Heart right ventricle (tissue), 16 donors: ENCODE measurements at places on chromosomes 11 and 22. TPM values are rescaled to one million over a fixed set of nuclear protein-coding genes. Genes with fewer than 3 reads are reported as not detected.

PANX3 gene
- total RNA-seq, result not detected

ZFTA gene
- total RNA-seq, result 6.9 TPM

NEFH gene
- total RNA-seq, result not detected

OR5D18 gene
- total RNA-seq, result not detected

ZNF215 gene
- total RNA-seq, result 0.30 TPM

ZBTB44 gene
- 41.2 TPM for total RNA-seq

- no peak overlapping the region for H3K4me3 ChIP-seq
- no peak overlapping the region for H3K27ac ChIP-seq
- DNase-seq, result no peak
- no peaks in the 10 kb centered on the region for H3K27me3 ChIP-seq
- no peaks in the 10 kb centered on the region for H3K36me3 ChIP-seq
These were observed 25.5 kb upstream of the TIMP3 start for GRCh38 chr22:32775957-32776356.

DNA sequence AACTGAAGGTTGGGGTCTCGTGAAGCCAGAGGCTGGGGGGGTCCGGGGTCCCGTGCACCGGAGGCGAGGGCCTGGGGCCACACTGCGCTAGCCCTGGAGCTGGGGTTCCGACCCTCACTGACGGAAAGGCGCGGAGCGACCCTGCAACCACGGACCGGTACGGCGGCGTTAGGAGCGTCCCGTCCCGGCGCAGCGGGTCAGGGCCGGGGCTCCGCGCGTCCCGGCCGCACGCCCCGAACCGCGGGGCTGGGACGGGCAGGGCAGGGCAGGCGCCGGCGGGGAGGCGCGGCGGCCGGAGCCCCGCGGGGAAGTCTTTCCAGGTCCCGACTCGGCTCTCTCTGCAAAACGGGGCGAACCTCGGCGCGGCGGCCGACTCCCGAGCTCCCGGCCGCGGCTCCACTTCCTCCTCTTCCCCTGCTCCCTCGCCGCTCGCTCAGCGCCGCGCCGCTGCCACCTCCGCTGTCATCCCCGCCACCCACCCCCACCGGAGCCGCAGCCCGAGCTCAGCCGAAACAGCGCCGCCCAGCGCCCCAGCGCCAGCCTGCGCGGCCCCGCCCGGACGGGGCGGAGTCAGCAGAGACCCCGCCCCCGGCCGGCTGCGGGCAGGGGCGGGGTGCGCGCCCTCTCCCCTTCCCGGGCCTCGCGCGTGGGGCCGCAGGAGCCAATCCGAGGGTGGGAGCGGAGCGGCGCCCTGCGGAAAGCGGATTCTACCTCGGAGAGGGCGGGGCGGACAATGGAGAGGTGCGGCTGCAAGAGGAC, at the start of gene GDPD5:
GDPD5 (minus strand) TSS at position 509 of the 759 bp plus-strand sequence. CDS start 48,206 bp downstream, outside the sequence.
- peak within 1 kb of the TSS; percentile 70 for H3K4me3 ChIP-seq
- H3K27ac ChIP-seq, result peak within 1 kb of the TSS; percentile 44
- H3K27me3 ChIP-seq, result no peaks in the 10 kb centered on the region
- no peaks in the 10 kb centered on the region for H3K36me3 ChIP-seq
- peak; percentile 80 for DNase-seq
- H3K4me1 ChIP-seq, result peaks cover 38% of the 10 kb centered on the region

- no peak overlapping the region for H3K4me3 ChIP-seq
- peak overlapping the region; percentile 57 for H3K27ac ChIP-seq
- no peaks in the 10 kb centered on the region for H3K27me3 ChIP-seq
- H3K4me1 ChIP-seq, result peaks cover 5% of the 10 kb centered on the region
- H3K36me3 ChIP-seq, result peaks cover 49% of the 10 kb centered on the region
These were observed 9.0 kb upstream of the AGBL2 start for GRCh38 chr11:47724041-47724729.

PTGDR2 gene
- 1.2 TPM for total RNA-seq

DNA sequence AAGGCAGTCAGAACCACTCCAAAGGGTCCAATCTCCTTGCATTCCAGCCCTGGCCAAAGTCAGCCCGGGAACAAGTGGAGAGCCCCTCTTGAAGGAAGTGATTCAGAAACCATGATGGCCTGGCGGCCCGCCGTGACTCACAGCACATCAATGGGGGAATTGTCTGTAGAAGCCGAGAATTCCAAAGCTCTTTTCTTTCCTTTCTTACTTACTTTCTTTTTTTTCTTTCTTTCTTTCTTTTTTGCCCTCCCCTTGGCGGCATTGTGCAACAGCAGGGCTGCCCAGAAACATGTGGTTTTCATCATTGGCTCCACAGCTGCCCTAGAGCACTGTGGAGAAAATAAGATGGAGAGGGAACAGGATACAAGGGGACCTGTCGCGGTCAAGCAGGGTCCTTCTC, 140.2 kb upstream of the TIMP3 start:
- peak; percentile 71 for DNase-seq
- peak overlapping the region; percentile 50 for H3K27ac ChIP-seq
- H3K36me3 ChIP-seq, result no peaks in the 10 kb centered on the region
- no peak overlapping the region for H3K4me3 ChIP-seq

- DNase-seq, result no peak
- H3K4me3 ChIP-seq, result no peak overlapping the region
- H3K27me3 ChIP-seq, result no peaks in the 10 kb centered on the region
These were observed 159.6 kb upstream of the CADM1 start for GRCh38 chr11:115663790-115664189.

CARD16 gene
- 7.4 TPM for total RNA-seq

MB gene
- 18,111 TPM for total RNA-seq

OR8A1 gene
- total RNA-seq, result not detected

OR8G1 gene
- total RNA-seq, result not detected

GRCh38 chr11:39462506-39462905, 1996.9 kb downstream of the LRRC4C start:
- no peaks in the 10 kb centered on the region for H3K36me3 ChIP-seq
- no peak overlapping the region for H3K27ac ChIP-seq
- H3K4me3 ChIP-seq, result no peak overlapping the region
- no peaks in the 10 kb centered on the region for H3K27me3 ChIP-seq
- no peaks in the 10 kb centered on the region for H3K4me1 ChIP-seq

- no peak overlapping the region for H3K4me3 ChIP-seq
- DNase-seq, result no peak
- H3K27ac ChIP-seq, result no peak overlapping the region
- H3K4me1 ChIP-seq, result no peaks in the 10 kb centered on the region
- H3K27me3 ChIP-seq, result peaks cover 45% of the 10 kb centered on the region
These were observed 613.9 kb downstream of the TBC1D22A start for GRCh38 chr22:47376322-47376700.

MS4A14 gene
- 0.28 TPM for total RNA-seq

KLHL35 gene
- 0.32 TPM for total RNA-seq

DNA sequence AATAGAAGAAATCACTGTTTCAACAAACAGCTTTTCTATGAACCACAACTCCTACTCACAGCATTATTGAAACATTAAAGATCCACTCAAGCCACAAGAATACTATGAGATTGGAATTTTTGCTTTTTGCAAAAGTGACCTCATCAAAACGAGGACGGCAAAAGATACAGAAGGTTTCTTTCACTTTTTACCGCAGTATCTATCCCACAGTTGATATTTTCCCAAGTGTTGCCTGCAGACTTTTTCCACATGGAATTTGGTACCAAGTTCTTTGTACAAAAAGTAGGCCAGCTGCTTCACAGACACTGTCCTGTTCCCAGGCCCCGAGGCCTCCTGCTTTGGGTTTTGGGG, 204.0 kb downstream of the TBC1D22A start:
- DNase-seq, result no peak
- H3K4me1 ChIP-seq, result peaks cover 24% of the 10 kb centered on the region
- H3K36me3 ChIP-seq, result no peaks in the 10 kb centered on the region
- H3K27ac ChIP-seq, result no peak overlapping the region

GRCh38 chr11:12331239-12331874, 46.0 kb upstream of the PARVA start:
- H3K36me3 ChIP-seq, result no peaks in the 10 kb centered on the region
- H3K4me1 ChIP-seq, result peaks cover 4% of the 10 kb centered on the region
- H3K27me3 ChIP-seq, result no peaks in the 10 kb centered on the region
- no peak overlapping the region for H3K4me3 ChIP-seq

DNA sequence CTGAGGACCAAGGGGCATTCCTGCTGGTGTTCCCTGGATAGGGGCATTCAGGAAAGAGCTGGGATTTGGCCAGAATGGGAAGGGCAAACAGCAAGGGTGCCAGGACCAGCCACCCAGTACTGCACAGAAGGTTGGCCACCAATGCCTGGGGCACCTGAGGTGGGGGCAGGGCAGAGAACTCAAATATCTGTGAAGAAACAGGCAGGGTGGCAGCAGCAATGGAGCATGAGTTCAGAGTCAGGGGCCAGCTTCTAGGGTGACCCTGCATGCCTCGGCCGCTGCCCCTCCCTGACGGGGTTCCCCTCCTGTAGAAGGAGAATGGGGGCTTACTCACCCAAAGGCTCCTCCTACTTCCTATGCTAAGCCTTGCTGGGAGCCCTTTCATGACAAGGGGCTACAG, 79.3 kb upstream of the SHANK2 start:
- no peaks in the 10 kb centered on the region for H3K36me3 ChIP-seq
- no peak for DNase-seq
- no peaks in the 10 kb centered on the region for H3K4me1 ChIP-seq
- no peak overlapping the region for H3K4me3 ChIP-seq

- H3K4me1 ChIP-seq, result no peaks in the 10 kb centered on the region
- no peak overlapping the region for H3K4me3 ChIP-seq
These were observed 37.0 kb upstream of the MICAL2 start for GRCh38 chr11:12073436-12073835.

- H3K4me3 ChIP-seq, result no peak overlapping the region
- peak; percentile 63 for DNase-seq
- H3K4me1 ChIP-seq, result peaks cover 20% of the 10 kb centered on the region
- H3K27ac ChIP-seq, result no peak overlapping the region
These were observed 75.7 kb upstream of the MYO18B start for GRCh38 chr22:25666308-25666707.

MUC5AC gene
- not detected for total RNA-seq

PRG3 gene
- not detected for total RNA-seq

FAT3 gene
- 0.75 TPM for total RNA-seq

- H3K27ac ChIP-seq, result no peak overlapping the region
- no peak overlapping the region for H3K4me3 ChIP-seq
- no peak for DNase-seq
These were observed 6.7 kb downstream of the BRD1 start for GRCh38 chr22:49820984-49821383.

- H3K36me3 ChIP-seq, result no peaks in the 10 kb centered on the region
- peak overlapping the region; percentile 75 for H3K27ac ChIP-seq
- H3K4me1 ChIP-seq, result peaks cover 42% of the 10 kb centered on the region
- no peaks in the 10 kb centered on the region for H3K27me3 ChIP-seq
These were observed 41.1 kb downstream of the DIXDC1 start for GRCh38 chr11:111978028-111978771.
